ENCODE measurements at places on chromosomes 5 and 9.

DNA sequence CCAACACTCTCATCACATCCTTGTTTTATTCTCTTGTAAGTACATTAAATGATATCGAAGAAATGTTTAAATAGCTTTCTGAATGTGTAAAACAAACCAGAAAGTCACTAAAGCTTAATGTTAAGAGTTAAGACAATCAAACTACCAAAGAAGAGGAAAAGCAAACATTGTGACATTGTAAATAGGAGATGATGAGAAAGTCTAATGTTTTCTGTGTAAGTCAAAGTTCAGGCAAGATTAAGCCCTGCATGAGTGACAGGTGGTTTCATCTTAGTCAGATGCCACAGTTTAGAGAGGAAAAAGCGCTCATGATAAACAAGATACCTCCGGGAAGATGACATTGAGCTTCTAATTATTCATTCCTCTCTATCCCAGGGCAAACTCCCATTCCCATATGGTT is 50.9 kb upstream of the PHYKPL start:
- DNase-seq: no peak

GRCh38 chr5:149672701-149673476 is 57.2 kb upstream of the PPARGC1B start:
- no peak for DNase-seq

GRCh38 chr5:38305148-38305547 is 46.8 kb downstream of the EGFLAM start:
- no peak for DNase-seq

DNA sequence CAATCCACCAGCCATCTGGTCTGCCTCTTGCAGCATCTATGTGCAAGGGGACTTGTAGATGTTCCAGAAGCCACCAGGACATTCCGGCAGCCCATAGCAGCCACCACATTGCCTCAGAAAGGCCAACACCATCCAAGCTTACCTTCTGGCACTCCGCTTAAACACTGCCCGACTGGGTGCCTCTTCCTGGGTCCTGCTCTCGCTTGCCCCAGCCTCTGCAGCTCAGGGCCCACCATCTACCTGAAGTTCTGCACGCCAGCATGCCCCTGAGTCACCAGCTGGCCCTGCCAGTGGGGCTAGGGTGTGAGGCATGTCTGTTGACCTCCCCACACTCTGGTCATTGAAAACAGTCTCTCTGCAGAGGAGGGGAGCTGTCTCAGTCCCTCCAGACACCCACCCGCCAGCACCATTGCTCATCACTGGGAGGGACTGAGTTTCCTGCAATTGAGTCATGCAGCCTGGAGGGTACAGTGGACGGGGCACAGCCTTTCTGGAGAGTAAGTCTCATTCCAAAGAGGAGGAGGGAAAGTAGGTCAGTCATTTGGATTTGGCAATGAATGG is 16.9 kb upstream of the COL5A1 start:
- DNase-seq: peak; percentile 91

DNA sequence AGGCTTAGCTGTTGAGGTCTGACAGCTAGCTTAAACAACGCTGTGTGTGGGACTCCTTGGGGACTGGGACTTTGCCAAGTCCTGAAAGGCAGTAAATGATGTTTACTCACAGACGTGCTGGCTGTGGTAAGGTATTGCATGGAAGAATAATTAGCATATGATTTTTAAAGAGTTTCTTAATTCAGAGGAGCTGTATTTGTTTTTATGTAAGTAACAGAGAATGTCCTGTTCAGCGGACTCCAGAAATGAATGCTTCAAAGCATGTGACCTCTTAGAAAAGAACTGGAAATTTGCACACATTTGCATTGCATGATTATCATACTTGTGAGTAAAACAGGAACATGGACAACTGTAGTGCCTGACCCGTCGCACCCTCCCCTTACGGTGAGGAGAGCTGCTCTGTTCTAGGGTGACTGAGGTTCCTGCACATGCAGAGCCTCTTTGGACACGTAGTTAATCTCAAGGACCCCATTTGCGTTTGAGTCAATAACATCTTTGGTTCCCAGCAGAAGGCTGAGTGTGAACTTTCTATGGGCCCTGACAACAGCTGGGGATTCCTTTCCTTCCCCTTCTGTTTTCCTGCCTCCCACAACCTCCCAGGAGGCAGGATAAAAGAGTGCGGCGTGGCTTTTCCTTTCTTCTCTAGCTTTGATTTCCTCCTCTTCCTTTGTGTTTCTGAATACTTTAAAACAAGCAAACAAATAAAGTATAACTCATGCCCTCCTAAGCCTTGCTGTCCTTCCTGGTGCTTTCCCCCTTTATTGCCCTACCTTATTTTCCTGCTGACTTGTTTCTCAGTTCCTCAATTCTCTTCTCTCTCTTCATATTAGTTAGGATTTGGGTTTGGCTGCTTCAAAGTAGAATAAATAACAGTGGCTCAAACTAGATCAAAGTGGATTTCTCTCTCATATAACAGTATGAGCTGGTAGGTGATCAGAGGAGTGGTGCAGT is 157.2 kb upstream of the CD180 start:
- no peak for DNase-seq

DNA sequence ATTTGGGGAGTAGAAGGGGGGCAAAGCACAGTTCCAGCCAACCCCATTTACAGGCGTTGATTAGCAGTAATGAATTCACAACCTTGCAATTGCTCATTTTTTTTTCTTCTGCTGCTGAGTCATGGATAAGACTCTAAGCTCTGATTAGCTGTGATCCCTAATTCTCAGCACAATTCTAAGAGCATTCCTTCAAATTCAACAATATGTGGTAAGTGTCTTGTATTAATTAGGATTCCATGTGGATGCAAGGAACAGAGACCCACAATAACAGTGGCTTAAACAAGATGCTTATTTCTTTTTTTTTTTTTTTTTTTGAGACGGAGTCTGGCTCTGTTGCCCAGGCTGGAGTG is 133.4 kb downstream of the PALM2AKAP2 start:
- no peak for DNase-seq

DNA sequence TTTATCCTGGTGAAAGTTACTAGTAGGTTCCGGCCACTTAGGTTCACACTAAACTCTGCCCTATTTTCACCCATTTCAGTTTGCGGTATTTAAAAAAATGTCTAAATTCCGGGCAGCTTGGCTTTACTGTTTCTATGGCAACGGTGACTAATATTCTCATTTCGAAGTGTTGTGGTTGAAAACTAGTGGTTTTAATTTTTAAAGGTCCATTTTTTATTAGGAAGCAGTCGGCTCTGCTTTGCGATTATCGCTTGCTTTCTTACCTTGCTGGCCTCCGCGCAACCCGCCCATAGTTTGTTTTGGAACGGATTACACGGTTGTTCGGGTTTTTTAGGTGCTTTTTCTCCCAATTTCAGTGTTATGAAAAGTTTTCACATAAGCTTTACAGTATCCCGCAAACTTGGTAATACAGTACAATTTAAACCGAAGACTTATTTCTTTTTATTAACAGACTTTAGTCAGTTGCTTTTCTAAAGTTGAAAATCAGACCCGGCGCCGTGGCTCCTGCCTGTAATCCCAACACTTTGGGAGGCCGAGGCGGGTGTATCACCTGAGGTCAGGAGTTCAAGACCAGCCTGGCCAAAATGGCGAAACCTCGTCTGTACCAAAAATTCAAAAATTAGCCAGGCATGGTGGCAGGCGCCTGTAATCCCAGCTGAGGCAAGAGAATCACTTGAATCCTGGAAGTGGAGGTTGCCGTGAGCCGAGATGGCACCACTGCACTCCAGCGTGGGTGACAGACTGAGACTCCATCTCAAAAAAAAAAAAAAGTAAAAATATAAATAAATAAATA is 1.6 kb downstream of the KDM4C start:
- no peak for DNase-seq

- no peak for DNase-seq
These were observed 79.6 kb upstream of the MAST4 start for GRCh38 chr5:66516550-66516949.

DNA sequence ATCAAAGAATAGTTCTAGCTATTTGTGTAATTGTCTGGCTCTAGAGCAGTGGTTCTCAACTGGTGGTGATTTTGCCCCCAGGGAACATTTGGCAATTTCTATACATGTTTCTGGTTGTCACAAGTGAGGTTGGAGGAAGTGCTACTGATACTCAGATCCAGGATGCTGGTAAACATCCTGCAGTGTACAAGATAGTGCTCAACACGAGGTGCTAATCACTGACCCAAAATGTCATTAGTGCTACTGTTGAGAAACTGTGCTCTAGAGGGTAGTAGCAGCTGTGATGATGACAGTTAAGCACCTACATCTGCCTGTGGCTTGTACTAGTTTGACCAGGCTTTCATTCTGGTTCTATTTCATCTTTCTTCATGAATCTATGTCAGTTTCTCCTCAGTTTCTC is 22.1 kb downstream of the LRRC19 start:
- DNase-seq: no peak

DNA sequence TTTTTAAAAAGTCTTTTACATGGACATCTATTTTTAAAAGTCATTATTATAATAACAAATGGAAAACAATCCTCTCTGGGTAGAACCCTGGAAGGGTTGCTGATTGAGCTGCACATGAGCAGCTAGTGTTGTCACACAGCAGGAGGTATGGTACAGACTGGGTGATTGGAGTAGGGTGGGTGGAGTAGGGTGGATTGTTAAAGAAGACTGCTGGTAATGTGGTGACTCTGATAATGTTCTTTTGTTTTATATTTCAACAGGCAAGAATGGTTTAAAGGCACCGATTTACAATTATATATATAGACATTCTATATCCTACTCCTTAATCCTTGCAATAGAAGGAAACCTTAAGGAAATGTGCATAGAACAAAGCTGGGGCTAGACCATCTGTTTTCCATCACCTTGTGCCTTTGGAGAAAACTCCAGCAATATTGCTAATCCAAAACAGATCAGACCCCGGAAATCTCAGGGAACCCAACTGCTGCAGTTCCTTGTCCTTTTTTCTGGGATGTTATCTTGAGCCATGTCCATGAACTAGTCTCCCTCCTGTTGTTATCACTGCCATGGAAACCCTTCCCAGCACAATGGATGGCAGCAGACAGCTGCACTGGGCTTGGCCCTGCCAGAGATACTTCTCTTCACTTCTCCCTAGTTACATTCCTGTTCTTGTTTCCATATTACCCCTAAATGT is 129.7 kb downstream of the YIPF5 start:
- DNase-seq: no peak

DNA sequence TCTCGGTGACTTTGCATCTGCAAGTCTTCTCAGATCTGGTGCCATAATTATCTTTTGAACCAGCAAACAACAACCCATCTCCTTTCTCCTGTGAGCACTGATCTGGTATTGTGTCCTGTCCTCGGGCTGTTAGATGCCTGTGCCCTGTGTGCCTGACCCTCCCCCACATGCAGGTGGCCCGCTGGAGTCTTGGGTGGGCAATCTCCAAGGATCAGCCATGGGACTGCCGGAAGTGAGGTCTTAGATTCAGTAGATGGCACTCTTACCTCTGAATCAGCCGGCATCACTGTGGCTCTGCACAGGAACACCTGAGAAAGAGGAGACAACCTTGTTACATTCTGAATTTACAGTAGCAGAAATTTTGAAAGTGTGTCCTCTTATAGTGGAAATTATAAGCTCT is 172.4 kb downstream of the IRX2 start:
- no peak for DNase-seq

DNA sequence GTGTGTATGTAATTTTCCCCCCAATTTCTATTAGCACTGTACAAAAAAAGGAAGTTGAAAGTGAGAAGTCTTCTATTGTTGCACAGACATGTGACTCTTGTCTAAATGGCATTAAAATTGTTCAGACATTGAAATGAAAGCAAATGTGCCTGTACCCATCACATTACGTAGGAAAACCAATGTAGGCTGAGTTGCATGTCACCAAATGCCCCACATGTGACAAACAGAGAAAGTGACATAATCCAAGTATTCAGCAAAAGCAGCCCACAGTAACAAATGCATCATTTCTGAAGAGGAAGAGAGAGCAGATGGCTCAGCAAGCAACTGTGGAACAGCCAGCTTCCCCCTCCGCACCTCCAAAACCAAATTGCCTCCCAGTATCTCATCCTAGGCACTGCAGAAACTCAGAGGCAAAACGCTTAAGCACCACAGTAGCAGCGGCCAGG is 161.5 kb upstream of the NR4A3 start:
- DNase-seq: no peak

GRCh38 chr9:134722120-134722701 is 80.6 kb downstream of the COL5A1 start:
- no peak for DNase-seq

DNA sequence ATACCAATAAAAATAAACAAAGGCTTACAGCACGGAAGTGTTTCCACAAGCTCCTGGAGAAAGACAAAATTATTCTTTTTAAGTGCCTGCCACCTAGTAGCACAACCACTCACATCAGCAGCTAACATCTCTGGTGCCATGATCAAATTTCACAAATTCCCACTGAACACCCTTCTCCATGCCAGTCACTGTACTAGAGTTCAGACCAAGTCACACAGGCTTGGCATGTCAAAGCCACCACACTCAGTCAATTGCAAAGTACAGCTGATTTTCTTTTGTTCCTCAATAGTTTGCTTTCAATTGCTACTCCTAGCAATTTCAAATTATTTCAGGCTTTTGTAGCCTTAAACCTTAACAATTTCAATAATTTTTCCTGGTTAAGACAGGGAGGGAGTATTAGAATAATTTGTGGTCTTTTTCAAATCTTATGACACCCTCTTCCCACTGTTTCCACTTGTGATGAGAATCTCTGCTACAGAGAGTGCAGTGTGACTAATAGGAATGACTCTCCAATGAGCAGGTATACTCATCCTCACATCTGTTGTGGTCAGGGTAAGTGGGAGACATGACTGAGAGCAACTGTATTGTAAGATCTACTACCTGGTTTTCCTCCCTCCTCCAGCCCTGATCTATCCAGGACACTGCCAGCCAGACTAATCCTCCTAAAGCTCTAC is 46.2 kb downstream of the RNF145 start:
- DNase-seq: no peak

DNA sequence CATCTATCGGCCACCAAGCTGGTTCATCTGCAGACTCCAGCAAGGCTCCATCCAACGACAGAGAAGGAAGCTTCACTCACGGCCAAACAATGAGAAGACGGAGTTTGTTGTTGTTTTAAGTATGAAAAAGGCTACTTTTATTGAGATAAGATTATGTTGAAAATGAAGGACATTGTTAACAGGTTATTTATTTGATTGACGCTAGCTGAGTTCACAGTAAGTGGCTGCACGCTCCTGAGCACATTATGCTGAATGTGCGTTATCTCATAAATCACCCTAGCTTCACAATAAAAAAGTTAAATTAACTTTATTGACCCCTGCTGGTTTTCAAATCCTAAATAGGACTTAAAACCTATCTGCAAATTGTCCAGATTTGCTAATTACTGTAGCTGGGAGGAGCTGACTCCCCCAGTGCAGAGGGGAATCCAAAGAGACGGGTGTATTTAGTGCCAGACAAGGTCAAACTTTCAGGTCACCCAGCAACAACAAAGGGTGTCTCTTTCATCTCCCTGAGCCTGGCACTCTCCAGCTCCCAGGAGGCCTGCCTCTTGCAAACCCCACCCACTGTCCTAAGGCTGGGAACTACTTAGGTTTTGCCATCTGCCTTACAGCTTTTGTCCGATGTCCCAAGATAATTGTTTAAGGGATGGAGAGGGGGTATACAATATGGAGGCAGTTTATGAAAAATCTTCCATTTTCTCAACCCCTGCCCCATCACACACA is 129.2 kb downstream of the ZDHHC21 start:
- no peak for DNase-seq
